Skin of body (tissue), 3 donors: ENCODE measurements at places on chromosomes 5 and 9.

DNA sequence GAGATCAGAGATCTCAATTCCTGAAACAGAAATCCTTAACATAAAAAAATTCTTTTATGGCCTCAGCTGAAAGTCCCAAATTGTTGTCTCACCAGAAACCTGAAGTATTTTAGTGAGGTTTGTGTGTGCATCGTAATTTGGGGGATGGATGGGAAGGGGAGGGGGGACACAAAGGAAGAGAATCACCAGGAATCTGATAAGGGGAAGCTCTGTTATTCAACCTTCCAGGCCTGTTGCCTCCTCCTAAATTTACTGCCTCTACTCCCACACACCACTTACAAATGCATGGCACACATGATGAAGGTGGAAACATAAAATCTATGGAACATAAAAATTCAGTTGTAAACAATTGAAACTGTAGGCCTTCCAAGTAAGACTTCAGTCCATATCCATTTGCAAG lies 97.7 kb downstream of the NPR3 start:
- no peak for DNase-seq

DNA sequence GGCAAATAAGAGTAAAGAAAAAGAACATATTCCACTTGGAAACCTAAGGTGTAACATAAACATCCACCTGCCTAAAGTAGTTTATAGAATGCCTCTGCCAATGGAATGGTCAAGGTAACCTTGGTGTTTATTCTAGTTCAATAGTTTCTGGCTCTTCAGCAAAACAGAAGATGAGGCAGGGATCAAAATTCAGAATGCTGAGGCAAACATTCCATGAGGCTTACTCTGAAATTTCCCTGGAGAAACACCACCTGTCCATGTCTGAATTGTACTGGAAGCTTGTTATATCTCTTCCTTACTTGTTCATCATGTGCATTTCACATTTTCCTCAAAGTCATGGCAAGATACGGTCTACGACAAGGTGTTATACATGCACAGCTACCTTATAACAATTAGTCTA lies 1862.4 kb upstream of the ACO1 start:
- DNase-seq: no peak

DNA sequence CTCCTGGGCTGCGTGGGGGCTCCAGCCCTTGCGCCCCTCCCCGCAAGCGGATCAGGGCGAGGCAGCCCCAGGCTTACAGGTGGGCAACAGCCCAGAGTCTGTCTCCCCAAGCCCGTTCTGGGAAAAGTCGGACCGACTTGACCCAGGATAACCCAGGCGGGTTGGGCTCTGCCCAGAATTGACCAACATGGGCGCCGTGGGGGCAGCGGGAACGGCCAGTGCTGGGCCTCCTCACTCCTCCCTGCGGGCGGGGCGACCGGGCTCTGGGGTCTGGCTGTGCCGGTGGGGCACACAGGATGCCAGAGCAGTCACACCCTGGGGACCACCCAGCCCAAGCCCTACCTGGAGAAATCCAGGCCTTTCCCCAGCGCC lies 15.3 kb upstream of the SYNPO start:
- DNase-seq: no peak

- DNase-seq: no peak
Measured at GRCh38 chr5:72122602-72123001, 15.3 kb downstream of the MAP1B start.

GRCh38 chr5:148909766-148910165 lies 83.4 kb downstream of the ADRB2 start:
- no peak for DNase-seq

GRCh38 chr5:55113327-55113726 lies 10.9 kb downstream of the GZMA start:
- no peak for DNase-seq

GRCh38 chr5:133947431-133947841 lies 21.0 kb downstream of the C5orf15 start:
- no peak for DNase-seq

- no peak for DNase-seq
Measured at GRCh38 chr5:10069637-10070313, 179.9 kb downstream of the ATPSCKMT start.

DNA sequence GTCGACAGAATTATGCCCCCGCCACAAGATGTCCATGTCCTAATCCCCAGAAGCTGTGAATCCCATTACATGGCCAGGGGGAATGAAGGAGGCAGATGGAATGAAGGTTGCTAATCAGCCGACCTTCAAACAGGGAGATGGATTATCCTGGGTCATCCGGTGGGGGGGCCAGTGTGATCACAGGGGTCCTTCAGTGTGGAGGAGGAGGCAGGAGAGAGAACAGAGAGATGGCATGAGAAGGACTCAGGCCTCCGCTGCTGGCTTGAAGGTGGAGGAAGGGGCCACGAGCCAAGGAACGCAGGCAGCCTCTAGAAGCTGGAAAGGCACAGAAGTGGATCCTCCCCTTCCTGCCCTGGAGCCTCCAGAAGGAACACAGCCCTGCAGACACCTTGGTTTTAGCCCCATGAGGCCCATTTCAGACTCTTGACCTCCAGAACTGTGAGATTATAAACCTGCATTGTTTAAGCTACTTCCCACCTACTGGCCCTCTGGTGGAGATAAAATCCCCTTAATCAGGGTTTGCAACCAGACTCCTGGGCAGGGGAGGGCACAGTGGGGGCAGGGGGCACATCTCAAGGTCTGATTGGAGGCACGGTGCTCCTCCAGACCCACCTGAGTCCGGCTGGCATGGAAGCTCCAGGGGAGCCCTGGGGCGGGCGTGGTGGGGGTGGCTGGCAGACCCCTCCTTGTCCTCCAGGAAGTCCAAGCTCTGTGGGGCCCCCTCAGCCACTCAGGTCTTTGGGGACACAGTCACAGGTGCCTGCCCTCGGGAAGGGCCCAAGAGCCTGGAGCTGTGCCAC lies 13.8 kb downstream of the PTGES2 start:
- no peak for DNase-seq

DNA sequence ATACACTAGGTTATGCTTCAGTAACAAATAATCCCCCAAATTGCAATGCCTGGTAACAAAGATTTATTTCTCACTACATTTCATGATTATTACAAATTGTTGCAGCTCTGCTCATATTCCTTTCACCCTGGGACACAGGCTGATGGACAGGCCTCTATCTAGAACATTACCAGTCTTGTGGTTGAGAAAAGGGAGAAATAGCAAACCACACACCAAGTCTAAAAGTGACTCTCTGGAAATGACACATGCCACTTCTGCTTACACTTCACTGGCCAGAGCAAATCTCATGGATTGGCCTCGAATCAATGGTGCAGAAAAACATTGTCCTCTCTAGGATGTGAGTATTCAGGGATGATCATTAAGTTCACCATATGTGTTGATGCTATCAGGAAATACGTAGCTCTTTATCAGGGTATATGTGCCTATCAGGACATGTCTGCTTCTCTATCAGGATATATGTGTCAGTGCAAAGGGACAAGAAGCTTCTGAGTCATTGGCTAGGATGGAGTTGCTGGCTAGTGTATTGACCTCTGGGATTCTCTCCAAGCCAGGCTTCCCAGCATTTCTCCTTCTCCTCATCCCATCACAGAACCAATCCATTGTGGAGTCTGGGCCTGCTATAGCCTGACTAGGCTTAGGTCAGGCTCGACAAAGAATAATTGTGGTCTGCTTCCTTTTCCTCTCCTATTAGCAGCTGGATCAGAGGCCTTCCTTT lies 91.1 kb upstream of the CEP78 start:
- DNase-seq: no peak

- DNase-seq: no peak
Measured at GRCh38 chr9:121773286-121773953, 122.0 kb downstream of the DAB2IP start.

DNA sequence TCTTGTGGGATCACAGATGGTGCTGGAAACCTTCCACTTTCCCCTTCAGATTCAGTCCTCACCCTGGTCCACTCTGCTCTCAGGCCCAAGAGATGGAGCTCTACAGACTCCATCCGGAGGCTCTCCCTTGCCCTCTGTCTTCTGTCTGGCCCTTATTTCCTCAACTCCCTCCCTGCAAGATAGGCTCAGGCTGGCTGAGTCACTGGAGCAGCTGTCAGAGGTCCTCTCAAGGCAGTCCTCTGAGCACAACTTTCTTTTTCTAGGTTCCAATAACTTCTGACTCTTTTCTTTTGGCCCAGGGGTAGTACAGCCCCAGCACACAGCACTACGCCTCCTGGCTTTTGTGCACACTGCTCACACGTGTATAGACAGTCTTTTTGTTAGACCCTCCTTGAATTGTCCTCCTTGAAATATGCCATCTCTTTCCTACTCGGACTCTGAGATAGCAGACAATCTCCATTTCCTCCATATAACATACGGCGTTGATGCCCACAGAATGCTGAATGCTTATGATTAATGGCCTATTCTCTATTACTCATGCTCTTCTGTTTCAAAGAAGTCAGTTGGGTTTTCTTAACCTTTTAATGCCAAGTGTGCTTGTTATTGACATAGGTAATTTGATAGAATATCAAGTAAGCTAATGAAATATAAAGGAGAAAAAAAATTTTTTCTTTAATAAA lies 193.1 kb downstream of the SLC12A2 start:
- no peak for DNase-seq

DNA sequence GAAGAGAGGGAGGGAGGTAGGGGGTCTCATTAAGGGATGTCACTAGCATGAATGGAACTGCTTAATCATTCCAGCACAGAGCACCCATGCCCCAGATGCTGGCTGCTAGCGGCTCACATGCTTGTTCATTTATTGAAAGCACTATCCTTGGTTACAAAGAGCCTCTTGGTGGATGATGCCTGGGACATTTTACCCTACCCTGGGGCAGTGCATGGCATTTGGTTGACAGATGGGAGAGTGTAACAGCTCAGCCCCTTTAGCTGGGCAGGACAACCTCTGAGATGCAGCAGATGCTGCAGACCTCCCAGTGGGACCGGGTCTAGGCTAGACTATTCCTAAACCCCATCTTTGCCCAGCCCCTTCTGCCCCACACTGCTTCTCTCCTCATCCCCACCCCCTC lies 46.9 kb upstream of the TCERG1 start:
- peak; percentile 5 for DNase-seq

- DNase-seq: no peak
Measured at GRCh38 chr9:75488719-75489110, 400.4 kb downstream of the OSTF1 start.

DNA sequence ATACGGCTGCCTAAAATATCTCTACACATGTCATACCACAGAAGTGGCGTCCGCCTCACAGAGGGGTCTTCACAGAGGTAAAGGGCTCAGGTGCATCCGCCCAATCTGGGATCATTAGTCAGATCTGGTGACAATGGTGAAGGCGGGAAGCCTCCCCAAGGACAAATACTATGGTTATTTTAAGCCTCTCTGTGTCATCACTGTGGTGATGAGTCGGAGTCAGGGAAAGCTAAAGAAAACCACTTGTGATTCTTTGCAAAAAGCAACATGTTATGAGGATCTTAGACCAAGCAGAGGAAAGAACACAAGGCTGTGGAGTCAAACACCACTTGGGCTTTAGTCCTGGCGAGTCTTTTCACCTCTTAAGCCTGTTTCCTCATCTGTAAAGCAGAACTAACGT lies 190.4 kb downstream of the DRD1 start:
- no peak for DNase-seq

- no peak for DNase-seq
Measured at GRCh38 chr5:167850911-167851310, 440.5 kb upstream of the WWC1 start.

GRCh38 chr5:169157064-169157463 lies 143.9 kb downstream of the SLIT3 start:
- no peak for DNase-seq

DNA sequence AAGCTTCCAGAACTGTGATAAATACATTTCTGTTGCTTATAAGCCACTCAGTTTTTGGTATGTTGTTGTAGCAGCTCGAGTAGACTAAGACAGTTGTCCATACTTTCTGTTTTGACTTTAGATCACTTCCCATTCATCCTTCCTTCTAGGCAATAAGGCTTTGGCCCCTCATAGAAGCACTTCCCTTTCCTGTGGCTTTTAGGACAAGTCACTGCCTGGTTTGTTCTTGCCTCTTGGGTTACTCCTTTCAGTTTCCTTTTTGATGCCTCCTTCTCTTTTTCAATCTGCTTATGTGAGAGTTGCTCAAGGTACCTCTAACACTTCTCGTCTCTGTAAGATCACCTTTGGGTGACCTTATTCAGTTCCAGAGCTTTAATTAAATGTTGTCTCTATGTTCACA lies 72.4 kb upstream of the NTRK2 start:
- no peak for DNase-seq

- no peak for DNase-seq
Measured at GRCh38 chr5:14718778-14719177, 54.3 kb downstream of the OTULIN start.

DNA sequence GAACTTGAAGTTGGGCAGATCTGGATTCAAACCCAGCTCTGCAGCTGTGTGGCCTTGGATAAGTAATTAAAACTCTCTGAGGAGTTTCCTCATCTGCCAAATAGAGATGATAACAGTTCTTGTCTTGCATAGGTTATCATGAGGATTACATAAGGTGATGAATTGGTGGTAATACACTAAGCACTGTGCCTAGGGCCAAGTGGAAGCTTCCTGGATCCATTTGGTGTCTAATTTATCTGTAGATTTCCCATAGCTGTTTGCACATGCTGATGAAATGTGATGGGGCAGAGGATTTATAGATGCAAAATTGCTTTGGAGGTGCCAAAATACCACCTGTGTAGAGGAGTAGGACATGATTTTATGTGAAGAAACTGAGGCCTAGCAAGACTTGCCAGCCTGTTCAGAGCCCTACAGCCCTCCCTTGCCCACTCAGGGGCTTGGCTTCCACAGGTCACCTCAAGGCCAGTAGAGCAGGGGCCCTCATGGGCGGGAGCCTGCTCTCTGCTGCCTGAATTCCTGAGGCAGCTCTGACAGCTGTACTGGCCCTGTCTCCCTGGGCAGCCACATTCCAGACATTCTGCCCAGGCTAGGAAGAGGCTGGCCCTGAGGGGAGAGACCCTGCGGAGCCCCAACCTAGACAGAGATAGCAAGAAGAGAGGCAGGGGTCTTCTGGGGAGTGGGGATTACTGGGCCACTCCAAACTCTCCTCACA lies 5.9 kb upstream of the FAT2 start:
- no peak for DNase-seq

DNA sequence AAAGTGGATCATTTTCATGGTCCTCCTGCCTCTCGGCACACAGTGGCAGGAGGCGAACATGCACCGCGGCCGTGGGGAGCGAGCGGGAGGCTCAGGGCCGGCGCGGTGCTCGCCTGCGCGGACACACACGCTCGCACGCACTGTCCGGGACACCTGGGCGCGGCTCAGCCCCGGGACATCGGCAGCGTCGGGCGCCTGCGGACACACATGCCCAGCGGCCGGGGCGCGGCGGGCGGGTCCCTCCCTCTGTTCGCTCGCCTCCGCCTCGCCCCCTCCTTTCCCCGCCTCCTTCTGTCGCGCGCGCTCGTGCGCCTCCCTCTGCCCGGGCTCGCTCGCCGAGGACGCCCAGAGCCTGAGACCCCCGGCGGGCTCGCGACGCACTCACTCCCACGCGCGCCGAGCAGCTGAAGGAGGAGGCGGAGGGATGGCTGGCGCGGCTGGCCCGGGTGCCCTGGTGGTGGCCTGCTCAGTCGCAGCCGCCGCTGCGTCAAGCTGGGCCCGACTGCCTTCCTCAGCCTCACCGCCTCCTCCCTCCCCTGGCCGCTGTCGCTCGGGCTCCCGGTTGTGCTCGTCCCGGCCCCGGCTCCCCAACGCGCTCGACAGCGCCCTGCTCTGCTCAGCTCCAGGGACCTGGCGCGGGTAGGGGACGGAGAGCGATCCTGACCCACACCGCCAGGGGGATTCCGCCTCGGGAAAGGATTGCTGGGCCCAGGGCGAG lies at the start of gene FRMD3:
Gene FRMD3 (minus strand): TSS at position 230 of the 718 bp plus-strand sequence. CDS start 170 bp downstream, at position 60.
- peak; percentile 77 for DNase-seq
